Activated naive CD4-positive, alpha-beta T cell treated with Interleukin-2 at 50 U/mL for 16 hours (primary cell): ENCODE measurements at places on chromosomes 11 and 22.
A peak's percentile ranks its signal among the peaks of the same experiment; 100 is the strongest.

- peak; percentile 92 for DNase-seq
These were observed 5.2 kb downstream of the SBF1 start for GRCh38 chr22:50469377-50470305.

GRCh38 chr22:40019100-40019499 is 24.3 kb downstream of the FAM83F start:
- DNase-seq = no peak

DNA sequence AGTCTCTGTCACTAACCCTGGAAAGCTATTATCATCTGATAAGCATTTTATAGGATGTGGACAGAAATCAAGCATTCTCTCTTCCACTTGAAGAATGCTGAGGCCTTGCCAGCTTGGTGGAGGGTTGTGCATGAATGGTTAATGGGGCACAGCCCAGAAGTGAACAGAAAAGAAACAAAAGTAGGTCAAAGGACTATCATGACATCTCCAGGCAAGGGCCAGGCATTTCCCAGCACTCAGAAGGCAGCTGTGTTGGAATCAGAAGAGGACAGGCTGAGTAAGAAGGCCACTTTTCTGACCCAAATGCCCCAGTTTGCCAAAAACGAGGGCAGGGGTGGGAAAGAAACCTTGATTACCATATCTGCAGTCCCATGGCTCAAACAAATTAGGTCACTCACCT is 12.4 kb downstream of the TENM4 start:
- DNase-seq = no peak

GRCh38 chr11:44849922-44850321 is 100.8 kb downstream of the TP53I11 start:
- no peak for DNase-seq

DNA sequence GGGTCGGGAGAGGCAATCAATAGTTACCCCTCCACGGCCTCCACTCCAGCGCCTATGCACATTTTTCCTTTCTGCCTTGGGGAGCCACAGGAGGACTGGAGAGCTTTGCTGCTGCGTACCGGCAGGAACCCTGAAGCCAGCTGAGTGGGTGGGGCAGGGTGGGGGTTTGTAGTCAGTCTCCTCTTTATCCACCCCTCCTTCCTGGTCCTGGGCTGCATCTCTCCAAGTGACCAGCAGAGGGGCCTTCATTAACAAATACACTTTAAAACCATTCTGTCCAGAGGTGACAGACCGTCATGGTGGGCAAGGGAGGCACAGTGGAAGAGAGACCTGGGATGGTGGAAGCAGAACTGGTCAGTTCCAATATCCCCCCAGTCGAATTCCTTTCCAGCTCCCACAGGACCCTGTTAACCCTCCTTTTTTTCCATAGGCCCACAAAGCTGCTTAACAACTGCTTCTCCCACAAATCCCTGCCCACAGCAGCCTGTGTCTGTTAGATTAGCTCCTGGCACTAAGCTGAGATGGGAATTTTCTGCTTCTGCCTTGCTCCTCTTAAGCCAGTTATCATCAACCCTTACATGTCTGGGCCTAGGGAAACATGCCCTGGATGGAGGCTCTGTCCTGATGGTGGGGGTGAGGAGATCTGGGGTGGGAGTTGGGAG is 3.9 kb upstream of the ABCG4 start:
- DNase-seq = peak; percentile 42

- DNase-seq = no peak
These were observed 31.0 kb downstream of the PAX6 start for GRCh38 chr11:31780078-31780477.

- DNase-seq = peak; percentile 9
These were observed 57.8 kb upstream of the PSMA1 start for GRCh38 chr11:14577835-14578529.
